Activated T-helper 1 cell treated with Interleukin-2 at 50 U/mL for 16 hours (primary cell): ENCODE measurements at places on chromosomes 2 and 18.

DNA sequence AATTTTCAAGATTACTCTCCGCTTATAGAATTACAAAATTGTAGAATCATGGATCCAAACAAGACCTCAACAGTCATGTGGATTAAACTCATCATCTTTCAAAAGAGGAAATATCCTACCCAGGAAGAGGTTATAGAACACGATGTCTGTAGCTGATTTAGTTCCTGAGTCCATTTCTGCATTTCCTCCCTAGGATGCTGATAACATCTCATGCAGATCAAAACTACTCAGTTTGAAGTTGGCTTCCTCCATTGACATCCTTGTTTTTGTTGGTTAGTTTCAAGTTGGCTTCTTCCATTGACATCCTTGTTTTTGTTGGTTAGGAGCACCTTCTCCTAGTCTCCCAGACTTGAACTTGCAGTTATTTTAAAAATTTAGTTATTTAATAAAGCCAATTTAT lies 147.5 kb downstream of the PARD3B start:
- DNase-seq, result no peak

GRCh38 chr2:240013343-240013742 lies 11.8 kb downstream of the NDUFA10 start:
- DNase-seq, result no peak

GRCh38 chr2:237451643-237452469 lies 35.2 kb upstream of the MLPH start:
- no peak for DNase-seq

DNA sequence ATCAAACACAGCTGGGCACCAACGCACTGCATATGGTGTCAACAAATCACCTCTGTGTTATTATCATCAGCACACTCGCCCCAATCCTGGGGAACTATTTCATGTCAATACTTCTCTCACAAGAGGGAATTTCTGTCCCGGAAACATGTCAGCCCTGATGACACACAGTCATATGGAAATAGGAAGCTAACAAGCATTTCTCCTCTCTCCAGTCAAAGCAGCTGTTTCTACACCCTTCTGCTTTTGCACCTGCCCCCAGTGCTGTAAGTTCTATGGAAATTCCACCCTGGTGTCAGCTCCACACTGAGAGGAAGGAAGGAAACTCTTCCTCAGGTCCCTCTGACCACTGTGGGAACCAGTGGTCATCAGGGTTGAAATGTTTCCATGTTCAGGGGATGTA lies 447.6 kb upstream of the ID2 start:
- no peak for DNase-seq

DNA sequence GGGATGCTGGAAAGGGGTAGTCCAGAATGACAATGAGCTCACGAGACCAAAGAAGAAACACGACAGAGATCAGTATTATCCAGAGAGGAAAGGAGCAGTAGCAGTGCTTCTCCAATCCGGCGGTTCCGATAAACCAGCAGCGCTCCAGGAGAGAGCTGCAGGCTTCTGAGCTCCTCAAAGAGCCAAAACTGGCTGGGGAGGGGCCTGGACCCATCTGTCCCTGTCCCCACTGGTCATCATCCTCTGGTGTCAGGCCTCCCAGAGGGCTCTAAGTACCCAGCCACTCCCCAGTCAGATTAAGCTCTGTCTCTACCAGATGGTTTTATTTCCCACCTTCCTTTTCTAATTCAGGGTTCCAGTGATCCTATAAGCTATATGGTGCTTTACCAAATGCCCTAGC lies 23.2 kb downstream of the DNAJC27 start:
- no peak for DNase-seq

- DNase-seq, result no peak
Observed at GRCh38 chr18:72539901-72540300, 4.2 kb downstream of the CBLN2 start.

DNA sequence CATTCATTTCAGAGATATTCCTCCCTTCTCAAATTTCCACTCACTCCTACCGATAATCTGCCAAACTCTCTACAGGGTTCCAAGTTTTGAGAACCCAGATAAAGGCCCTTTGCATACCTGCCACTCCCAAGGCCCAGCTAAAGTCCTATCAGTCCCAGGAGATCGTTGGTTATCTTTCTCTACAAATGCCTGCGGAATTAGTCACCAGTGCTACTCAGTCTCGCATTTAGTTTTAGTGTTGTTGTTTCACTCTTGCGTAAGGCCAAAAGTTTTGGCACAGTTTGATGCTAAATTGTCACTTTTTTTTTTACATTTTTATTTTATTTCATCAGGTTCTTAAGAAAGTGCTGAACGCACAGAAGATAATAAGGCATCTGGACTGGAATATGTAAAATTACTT lies 29.2 kb upstream of the SETBP1 start:
- DNase-seq, result no peak

DNA sequence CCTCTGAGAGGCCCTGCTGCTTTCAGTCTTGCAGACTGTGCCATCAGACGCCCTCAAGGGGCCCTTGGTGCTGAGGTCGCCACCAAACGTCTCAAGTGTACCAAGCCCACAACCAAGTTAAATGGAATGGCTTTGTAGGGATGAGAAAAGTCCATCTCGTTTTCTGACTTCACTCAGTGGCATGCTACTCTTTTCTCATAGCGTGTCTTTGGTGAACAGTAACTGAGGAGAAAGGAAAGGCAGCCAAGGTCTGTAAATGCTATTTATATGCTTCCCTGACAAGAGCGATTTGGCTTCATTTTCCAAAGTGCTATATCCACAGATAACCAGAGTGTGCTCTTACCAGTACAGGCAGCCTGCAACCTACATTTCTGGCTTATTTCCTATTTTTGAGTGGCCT lies 123.0 kb downstream of the MTX2 start:
- DNase-seq, result no peak

DNA sequence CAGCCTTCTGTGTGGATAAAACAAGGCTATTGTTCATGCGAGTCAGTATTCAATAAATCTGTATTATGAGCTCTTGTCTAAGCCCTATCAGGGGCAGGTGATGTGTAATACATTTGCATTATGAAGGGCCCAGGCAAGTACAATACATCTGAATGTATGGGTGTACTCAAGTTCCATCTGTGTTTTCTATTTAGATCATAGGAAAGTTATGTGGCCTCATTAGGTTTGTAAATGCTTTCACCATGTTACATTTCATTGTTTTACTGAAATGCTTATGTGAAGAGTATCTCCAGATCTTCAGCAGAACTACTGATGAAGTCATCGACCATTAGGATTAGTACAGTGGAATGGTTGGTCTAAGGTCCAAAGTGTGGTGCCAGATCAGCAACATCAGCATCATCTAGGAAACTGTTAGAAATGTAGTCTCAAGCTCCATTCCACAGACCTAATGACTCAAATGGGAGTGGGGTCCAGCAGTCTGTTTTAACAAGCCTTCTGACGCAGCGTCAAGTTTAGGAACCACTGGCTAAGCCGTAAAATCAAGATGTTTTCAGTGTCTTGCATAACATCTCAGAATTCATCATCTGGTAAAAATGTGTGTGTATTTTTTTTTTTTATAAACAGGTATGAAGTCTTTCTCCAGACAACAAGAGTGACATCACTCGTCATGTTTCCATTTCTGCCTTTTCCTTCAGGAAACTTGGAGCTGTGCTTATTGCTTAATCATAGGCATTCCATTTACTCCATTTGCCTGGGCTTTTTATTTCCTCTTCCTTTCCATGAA lies 80.5 kb downstream of the LYPD6 start:
- DNase-seq, result no peak
